ENCODE measurements at places on chromosomes 13 and 19.

GRCh38 chr19:14565765-14566711 lies 5.8 kb downstream of the NDUFB7 start:
- no peak for DNase-seq

GRCh38 chr19:3073159-3073563 lies 10.9 kb upstream of the TLE5 start:
- DNase-seq, result no peak

GRCh38 chr13:65268009-65268408 lies 1962.1 kb downstream of the PCDH9 start:
- no peak for DNase-seq

- no peak for DNase-seq
These were observed 86.7 kb downstream of the COL4A2 start for GRCh38 chr13:110393761-110394160.

GRCh38 chr13:35191883-35192282 lies 249.8 kb downstream of the NBEA start:
- no peak for DNase-seq

DNA sequence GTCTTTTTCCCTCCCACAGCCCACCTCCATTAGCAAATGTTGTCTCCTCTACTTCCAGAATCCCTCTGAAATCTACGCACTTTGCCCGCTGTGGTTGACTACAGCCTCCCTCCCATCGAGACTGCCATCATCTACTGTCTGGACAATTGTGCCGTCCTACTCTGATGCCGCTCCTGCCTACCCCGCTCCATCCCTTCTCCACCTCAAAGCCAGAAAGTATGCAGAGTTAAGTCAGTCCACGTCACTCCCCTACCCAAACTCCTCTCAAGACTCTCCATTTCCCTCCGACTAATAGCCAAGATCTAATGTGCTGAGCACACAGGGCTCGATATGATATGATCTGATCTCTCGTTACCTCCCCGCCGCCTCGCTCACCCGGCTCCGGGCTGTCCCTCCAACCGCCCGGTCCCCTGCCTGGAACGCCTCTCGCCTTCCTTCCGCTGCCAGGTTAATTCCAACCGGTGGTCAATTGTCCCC lies 556 bp downstream of the CACTIN start:
- no peak for DNase-seq

DNA sequence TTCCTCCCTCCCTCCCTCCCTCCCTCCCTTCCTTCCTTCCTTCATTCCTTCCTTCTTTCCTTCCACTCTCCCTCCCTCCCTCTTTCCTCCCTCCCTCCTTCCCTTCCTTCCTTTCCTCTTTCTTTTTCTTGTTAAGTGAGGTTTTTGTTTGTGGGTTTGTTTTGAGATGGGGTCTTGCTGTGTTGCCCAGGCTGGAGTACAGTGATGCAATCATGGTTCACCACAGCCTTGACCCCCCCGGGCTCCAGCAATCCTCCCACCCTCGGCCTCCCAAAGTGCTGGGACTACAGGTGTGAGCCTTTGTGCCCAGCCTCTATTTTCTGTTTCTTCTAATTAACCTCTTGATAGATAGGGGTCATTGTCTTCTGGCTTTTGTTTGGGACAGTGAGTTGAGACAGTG lies 19.4 kb downstream of the ELAVL3 start:
- DNase-seq, result no peak

- DNase-seq, result no peak
These were observed 27.4 kb downstream of the ZNF20 start for GRCh38 chr19:12112701-12113100.

GRCh38 chr13:32038343-32038742 lies 6.8 kb downstream of the FRY start:
- no peak for DNase-seq

DNA sequence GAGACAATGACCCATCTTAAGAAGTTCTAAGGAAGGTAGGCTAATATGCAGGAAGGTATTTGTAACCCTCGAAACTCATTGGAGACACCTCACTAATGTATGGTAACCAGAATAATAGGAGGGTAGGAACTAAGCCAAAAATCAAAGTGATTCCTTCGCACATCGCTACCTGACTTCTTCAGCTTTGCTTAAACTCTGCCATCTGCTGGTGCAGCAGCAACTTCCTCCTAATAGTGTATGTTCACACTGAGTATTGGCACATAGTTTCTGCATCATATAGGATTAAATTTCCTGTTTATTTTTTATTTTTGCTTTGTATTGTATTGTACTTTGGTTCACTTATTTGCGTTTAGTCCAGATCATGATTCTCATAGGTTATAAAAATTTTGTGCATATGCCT lies 676.2 kb downstream of the GPC5 start:
- DNase-seq, result peak; percentile 5

GRCh38 chr13:49679246-49679645 lies 12.0 kb downstream of the EBPL start:
- no peak for DNase-seq

- no peak for DNase-seq
These were observed 46.7 kb upstream of the POSTN start for GRCh38 chr13:37645181-37645740.

DNA sequence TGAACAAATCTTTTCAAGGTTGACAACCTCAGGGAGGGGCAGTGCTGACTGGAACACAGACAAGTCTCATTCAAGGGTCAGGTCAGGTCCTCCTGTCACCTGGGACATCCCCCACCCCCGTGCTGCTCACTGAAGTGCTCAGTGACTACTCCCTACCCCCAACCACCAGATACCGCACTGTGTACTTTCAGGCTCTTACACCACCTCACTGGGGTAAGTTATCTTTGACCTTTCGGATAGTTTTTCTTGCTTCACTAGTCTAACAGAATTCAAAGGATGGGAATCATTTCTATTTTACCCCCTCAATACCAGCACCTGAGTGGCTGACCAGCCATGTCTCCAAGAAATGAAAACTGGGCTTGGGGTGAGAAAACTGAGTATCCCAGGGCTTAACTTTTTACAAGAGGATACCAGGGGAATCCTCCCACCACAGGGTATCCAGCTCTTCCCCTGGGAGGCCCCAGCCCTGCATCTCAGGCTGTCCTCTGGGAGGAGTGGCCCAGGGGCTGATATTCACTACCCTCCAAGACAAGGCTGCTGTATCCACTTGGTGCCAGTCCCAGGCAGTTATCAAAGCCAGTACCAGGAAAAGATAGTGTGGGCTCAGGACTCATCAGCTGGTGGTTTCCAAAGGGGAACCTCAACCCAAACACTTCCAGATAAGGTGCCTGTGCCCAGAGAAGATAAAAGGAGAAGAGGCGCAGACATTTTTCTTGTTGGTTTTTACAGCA lies 2.1 kb downstream of the ZNF563 start:
- no peak for DNase-seq

- no peak for DNase-seq
These were observed 932.3 kb downstream of the EFNB2 start for GRCh38 chr13:105602956-105603670.

GRCh38 chr19:55088543-55089341 lies 13.1 kb downstream of the EPS8L1 start:
- peak; percentile 58 for DNase-seq

- DNase-seq, result no peak
These were observed 496.7 kb downstream of the GPC6 start for GRCh38 chr13:93723316-93723715.

DNA sequence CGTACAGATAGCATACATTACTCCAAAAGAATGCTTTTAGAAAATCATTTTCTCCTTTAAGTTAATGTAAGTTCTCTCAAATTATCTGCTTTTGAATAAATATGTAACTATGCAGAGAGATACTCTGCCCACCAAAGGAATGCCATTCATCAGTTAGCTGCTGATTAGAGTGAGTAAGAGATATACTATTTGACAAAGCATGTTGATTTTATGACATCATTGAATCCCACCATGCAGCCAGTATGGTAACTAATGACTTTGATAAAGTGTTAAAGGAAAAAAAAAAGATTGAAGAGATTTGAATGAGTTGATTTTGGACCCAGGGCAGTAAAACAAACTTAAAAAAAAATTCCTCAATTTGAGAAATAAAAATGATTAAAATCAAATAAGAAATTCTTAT lies 521.5 kb downstream of the SLITRK6 start:
- DNase-seq, result no peak

DNA sequence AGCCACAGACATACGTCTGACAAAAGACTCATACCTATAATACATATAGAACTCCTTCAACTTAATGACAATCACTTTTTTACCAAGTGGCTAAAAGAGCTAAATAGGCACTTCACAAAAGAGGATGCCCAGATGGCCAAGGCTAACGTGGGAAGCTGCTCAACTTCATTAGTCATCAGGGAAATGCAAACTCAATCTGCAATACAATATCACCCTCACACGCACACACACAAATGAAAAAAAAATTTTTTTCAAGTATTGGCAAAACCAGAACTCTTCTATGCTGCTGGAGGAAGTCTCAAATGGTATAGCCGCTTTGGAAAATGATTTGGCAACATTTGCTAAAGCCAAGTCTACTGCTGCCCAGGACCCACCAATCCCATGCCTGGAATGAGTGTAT lies 14.6 kb upstream of the DNMT1 start:
- peak; percentile 95 for DNase-seq

GRCh38 chr13:106515635-106516254 lies 19.7 kb downstream of the EFNB2 start:
- no peak for DNase-seq

- DNase-seq, result no peak
These were observed 111.4 kb upstream of the USP29 start for GRCh38 chr19:57008432-57008831.

GRCh38 chr13:77038907-77039480 lies 12.0 kb upstream of the FBXL3 start:
- no peak for DNase-seq

DNA sequence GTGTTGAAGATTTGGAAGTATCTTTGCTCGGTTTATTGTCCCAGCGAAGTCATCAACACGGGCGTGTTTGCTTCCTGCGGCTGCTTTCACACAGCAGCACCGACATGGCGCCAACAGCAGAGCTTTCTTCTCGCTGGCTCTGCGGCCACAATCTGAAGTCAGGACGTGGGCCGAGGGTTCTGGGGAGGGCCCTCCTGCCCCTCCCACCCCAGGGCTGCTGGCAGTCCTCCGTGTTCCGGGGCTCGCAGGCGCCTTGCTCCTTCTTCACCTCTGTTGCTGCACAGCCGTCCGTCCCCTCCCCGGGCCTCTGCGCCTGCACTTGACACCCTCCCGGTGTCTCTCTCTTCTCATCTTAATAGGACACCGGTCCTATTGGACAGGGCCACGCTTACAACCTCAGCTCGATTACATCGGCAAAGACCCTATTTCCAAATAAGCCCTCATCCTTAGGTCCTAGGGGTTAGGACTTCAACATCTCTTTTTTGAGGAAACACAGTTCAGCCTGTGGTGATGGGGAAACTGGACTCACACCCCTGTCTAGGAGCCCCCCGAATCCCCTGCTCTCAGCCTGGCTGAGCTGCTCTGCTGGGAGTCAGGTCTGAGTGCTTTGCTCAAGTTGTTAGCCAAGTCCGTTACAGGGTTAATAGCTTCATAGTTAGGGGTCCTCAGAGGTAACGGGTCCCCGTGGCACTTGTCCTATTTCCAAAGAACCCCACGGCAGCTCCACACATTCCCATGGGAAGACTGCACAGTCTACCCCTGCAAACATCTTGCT lies 2.7 kb upstream of the TEX29 start:
- no peak for DNase-seq

DNA sequence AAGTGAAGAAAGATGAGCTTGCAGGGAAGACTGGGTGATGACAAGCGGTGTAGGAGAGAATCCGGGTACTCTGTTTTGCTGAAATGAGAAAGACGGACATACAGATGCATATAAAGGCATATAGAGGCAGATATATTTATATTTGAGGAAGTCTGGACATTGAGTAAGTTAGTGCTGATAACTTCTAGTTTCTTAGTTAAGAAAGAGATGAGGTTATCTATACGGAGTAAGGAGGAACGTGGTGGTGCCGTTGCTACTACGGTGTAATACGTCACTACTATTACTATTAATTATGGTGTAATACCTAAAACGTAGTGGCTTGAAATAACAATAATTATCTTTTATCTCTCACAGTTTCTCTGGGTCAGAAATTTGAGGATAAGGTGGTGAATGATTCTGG lies 9.8 kb upstream of the CPB2 start:
- peak; percentile 80 for DNase-seq

GRCh38 chr19:29629836-29630534 lies 23.9 kb downstream of the POP4 start:
- DNase-seq, result no peak

DNA sequence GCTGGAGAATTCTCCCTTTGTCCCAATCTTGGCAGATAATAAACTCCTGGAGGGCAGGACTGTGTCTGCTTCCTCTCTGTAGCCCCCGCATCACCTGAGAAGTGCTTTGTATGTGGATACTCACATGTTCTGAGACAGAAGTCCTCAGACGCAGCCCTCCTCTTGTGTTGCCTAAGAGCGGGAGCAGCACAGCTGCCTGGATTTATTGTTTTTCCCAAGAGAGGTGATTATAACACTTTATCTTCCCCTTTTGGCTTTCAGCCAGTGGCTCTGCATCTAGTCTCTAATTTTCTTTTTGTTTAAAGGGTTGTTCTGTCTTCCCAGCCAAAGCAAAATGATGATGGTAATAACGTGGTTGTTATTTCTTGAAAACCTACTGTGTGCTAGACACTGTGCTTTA lies 36.1 kb downstream of the OLFM4 start:
- DNase-seq, result no peak

GRCh38 chr19:39083983-39084731 lies at the start of gene ACP7:
Gene ACP7 (plus strand): TSS chr19:39084368. CDS start chr19:39085270, 902 bp downstream.
- DNase-seq, result no peak

- DNase-seq, result no peak
These were observed 20.7 kb upstream of the TPT1 start for GRCh38 chr13:45361596-45362206.

- no peak for DNase-seq
These were observed 51.7 kb upstream of the RNF113B start for GRCh38 chr13:98228661-98229341.

DNA sequence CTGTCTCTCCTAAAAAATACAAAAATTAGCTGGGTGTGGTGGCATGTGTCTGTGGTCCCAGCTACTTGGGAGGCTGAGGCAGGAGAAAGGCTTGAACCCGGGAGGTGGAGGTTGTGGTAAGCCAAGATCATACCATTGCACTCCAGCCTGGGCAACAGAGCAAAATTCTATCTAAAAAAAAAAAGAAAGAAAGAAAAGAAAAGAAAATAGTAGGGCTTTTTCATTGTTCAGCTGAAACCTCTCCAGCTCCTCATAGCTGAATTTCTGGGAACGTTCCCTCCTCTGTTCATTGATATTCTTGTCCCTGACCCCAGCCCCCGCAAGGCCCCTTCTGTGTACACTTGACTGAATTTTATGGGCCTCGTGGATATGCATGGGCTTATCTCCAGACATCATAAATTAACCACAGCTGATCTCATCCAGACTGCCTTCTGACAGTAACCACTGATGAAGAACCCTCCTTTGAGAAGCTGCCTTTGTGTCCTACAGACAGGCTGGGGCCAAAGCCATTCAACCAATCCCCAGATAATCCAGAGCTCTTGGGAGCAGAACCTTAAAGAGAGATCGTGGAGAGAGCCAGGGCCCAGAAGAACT lies at the start of gene ELSPBP1:
ELSPBP1 (plus strand) TSS at position 424 of the 594 bp plus-strand sequence. CDS start 14,036 bp downstream, outside the sequence.
- no peak for DNase-seq

- no peak for DNase-seq
These were observed 234.7 kb downstream of the RBM26 start for GRCh38 chr13:79171141-79172061.

GRCh38 chr19:54137699-54138488 lies at the start of gene CNOT3:
Gene CNOT3 (plus strand): TSS chr19:54137762. CDS start chr19:54142979, 5,217 bp downstream.
- DNase-seq, result no peak

All from inflammatory macrophage (primary cell).